ENCODE measurements at places on chromosomes 16 and 17.

DNA sequence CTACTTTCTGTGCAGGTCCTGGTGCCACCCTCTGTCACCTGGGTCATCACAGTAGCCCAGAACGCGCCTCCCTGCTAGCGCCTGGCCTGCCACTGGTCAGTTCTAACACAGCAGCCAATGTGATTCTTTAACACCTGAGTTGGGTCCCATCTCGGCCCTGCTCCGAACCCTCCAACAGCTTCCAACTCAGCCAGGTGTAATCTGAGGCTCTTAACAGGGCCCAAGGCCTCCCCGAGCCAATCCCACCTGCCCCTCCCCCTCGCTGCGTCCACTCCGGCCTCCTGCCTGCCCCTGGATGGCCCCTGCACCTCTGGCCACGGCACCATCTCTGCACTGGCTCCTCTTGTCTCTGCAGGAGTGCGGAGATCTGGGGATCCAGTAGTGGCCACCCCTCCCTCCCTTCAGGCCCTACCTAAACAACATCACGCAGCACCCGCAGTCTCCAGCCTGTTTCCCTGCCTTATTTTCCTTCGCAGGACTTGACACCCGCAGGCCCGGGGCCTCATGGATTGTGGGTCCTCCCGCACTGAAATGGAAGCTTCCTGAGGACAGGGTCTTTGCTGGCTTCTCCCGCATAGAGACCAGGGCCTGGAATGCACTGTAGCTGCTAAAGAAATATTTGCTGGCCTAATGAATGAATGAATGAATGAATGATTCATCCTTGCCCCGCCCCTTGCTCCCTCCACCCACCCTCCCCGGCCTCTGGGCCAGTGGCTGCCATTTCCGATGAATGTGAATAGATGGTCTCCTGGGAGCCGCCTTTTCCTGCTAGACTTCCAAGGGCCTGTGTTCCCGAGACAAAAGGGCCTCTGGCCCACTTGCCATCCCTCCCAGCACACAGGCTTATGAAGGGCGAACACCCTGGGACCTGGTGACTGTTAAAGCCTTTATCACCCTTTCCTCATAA is 174.8 kb upstream of the FOXF1 start:
- DNase-seq, result no peak

- DNase-seq, result no peak
These were observed 249.6 kb upstream of the TNRC6C start for GRCh38 chr17:77708936-77709335.

DNA sequence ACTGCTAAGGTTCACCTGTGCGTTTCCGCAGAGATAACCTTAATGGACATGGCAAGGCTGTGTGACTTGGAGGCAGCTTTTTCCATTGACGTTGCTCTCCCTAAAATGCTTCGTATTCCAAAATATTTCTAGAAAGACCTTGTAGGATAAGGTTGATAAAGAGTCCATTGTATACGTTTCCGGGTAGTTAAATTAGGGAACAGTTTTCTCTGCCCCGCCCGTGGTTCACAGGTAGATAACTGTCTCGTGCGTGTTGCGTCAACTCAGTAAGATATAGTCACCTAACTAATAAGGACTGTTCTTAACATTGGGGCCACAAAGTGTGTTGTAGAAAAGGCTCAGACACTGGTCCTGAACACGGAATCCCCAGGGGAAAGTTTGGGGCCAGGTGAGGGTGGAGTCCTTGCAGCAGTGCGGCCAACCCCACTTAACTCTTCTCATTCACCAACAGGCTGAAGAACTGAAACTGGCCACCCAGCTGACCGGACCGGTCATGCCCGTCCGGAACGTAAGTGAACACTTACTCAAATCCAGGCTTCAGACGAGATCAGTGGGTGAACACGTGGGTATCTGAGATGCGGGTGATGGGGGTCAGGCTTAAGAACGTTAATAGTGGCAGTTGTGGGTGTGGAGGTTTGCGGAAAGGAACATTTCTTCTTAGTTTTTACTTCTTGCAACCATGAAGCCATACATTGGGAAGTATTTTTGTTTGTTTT is 1.6 kb downstream of the RPL13 start:
- DNase-seq, result peak; percentile 11

- peak; percentile 56 for DNase-seq
These were observed 2.7 kb downstream of the XYLT1 start for GRCh38 chr16:17467923-17468540.

DNA sequence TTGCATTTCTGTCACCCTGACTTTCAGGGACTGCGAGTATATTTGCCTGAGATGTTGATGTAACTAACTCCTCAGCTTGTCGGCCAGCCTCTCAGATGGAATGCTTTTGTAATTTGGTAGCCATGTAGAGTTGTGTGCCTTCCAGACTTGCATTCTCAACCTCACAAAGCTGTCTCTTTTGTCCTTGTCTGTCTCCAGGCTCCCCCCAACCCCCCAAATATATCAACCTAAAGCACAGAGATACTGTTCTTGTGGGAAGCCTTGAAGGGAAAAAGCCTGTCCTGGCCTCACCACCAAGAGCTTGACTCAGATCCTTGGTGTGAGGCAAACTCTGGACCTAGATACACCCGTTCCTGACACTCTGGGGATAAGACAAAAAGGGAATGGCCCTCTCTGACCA is 18.4 kb downstream of the SAP30BP start:
- DNase-seq, result no peak

DNA sequence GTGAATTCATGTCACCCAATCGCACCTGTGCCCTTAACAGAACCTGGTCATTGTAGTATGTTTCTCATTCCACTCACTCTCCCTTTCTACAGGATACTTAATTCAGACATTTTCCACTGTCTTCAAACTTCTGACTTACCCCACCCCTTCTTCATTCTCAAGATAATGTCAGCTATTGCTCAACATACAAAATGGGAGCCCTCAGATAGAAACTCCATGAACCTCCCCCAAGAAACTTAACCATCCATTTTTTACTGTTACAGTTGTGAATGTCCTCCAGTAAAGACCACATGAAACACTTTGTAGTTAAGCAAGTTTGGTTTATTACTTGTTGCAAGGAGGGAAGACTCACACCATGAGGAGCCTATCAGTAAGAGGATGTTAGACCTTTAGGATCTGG is 22.1 kb upstream of the ARHGAP17 start:
- DNase-seq, result no peak

GRCh38 chr17:79707931-79708891 is 22.5 kb upstream of the ENPP7 start:
- peak; percentile 63 for DNase-seq

DNA sequence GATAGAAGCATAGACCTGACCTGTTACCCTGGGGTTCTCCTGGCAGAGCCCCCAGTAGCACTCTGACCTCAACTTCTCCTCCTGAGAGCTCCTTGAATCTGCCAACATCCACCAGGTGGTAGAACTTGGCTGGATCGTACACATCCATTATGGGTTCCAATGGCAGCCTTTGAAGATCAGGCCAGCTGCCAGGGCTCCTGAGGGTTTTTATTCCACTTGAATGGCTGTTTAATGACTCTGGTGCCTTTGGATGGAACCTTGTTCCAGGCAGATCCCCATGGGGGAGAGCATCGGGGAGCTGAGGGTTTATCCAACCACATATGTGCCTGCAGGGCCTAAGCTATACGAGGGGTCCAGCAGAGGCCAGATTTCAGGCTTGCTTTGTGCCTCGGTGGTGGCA is 47.1 kb upstream of the CLEC19A start:
- no peak for DNase-seq

GRCh38 chr17:17345294-17345597 is 42.1 kb downstream of the NT5M start:
- DNase-seq, result no peak

- DNase-seq, result no peak
These were observed 76.5 kb downstream of the AATF start for GRCh38 chr17:37025238-37025637.

GRCh38 chr16:801584-802363 is 1.2 kb upstream of the GNG13 start:
- DNase-seq, result no peak

DNA sequence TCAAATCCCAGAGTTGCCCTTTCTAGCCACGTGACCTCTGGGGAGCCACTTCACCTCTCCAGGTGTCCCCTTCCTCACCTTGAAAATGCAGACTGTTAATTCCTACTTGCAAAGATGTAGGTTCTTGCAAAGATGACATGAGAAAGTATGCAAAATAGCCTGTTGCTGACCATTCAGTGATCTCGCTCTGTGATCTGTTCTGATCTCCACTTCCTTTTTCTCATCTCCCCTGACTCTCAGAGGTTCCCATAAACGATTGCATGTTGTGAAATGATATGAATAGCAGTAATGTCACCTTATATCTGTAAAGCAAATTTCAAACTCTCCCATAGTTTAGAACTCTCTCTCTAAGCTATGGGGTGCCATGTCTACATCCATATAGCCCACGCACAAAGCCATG is 182.3 kb downstream of the TMEM132E start:
- DNase-seq, result no peak

- DNase-seq, result no peak
These were observed 49.5 kb downstream of the COX4I1 start for GRCh38 chr16:85848986-85849385.

- no peak for DNase-seq
These were observed 2.1 kb downstream of the MYH2 start for GRCh38 chr17:10547351-10547750.

GRCh38 chr17:61624951-61625350 is 33.9 kb upstream of the NACA2 start:
- DNase-seq, result no peak

DNA sequence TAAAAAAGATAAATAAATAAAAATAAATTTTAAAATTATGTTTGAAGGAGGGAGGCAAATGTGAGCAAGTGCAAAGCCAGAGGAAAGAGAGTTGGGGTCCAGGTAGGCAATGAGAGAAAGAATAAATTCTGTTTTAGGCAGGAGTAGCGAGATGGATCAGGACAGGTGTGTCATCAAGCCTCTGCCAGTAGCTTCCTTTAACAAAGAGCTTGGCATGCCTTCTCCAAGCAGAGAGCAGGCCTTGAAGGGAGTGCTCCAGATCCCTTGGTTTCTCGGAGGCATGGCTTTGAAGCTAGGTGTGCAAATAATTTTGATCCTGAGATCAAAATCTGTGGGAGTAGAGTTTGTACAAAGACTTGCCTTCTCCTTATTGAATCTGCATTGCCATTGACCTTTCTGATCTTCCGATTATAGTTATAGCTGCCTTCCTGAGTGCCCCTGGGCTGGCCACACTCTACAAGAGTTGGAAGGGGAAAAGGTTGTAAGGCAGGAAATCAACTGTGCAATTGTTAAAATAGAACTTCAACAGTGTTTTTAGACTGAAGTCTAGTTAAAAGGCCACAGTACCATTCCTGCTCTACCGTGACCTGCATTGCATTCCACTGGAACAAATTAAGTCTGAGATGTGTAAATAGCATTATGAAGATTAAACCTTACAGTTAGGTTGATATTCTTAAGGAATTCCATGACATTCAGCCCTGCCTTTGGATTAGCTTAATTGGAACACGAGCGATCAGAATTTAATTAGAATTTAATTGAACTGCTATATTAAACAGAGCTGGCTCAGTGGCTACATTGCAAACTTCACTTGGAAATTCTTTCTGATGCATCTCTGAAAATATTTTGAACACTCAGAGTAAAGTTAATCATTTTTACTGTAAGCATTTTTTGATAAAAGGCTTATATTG is 33.7 kb downstream of the IQCK start:
- DNase-seq, result no peak

- no peak for DNase-seq
These were observed 12.6 kb upstream of the SNN start for GRCh38 chr16:11655655-11656054.

DNA sequence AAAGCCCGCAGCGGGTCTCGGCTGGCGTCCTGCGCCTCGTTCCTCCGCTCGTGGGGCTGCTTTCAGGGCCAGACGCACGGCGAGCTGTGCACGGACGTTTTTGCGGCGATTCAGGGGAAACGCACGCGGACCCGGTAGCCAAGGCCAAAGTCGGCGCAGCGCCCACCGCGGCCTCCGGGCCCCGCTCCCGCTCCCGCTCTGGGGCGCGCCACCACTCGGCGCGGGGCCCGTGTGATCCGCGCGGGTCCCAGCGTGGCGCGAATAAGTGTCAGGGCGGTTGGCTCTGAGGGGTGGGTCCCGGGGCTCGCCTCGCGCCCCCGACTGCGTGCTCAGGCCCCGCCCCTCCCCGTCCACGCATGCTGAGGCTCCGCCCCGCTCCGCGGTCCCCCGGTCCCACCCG is 694 bp upstream of the TBCD start:
- DNase-seq, result no peak

GRCh38 chr16:50103764-50104163 is 38.0 kb downstream of the HEATR3 start:
- DNase-seq, result no peak

DNA sequence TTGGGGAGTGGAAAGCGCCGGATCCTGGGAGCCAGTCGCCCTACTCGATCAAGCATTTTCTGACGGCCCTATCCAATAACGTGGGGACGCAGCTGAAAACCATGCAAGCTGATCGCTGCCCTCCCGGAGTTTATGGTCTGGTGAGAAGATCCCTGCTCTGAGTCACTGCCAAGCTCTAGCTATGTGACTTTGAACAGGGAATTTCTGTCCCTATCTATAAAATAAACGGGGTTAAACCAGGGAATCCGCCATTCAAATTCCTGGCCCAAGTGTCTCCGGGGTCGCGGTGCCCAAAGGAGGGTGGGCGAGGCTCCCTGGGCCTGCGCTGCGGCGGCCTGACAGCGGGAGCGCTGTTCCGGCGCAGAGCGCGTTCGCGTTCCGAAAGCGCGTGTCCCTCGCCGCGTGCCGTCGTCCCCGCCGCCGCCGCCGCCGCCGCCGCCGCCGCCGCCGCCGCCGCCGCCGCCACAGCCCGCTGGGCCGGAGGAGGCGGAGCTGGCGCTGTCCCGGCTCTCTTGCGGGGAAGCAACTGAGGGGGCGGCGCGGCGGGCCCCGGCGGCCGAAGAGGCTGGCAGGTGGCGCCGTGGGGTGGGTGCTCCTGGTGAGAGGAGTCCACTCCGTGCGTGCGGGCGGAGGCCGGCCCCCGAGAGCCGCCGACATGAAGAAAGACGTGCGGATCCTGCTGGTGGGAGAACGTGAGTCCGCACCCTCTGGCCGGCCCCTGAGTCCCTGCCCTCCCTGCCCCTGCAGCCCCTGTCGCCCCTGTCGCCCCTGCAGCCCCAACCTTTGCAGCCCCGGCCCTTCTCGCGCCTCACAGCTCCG is at the start of gene RHOT1:
Gene RHOT1, plus strand, starts transcription at position 465 of the 819 bp plus-strand sequence. Its CDS starts 191 bp downstream, at position 656.
- DNase-seq, result peak; percentile 82

DNA sequence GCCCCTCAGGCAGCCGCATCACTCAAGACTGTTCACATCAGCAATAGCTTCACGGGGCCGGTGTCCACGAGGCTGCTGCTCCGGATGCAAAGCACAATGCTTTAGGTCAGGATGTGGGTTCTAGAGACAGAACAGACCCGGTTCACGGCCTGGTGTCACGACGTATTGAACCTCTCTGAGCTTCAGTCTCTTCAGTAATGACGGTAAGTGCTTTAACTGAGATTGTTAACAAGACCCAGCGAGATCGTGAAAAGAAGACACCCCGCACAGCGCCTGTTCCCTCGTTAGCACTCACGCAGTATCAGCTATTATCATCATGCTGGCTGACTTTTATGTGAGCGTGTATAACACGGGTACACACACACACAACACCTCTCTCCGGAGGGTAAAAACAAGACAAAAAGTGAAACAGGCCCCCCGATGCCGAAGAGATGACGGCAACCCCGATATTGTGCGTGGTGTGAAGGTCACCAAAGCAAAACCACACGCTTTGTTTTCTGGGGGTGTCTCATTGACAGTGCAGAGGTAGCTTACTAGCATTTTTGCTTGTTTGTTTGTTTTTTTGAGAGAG is 21.4 kb upstream of the ABR start:
- DNase-seq, result peak; percentile 66

- no peak for DNase-seq
These were observed 49.6 kb upstream of the RPL38 start for GRCh38 chr17:74153821-74154430.
